Right ventricle myocardium superior (tissue), 1 donor: ENCODE measurements at places on chromosomes 5 and 9. TPM values are rescaled to one million over a fixed set of nuclear protein-coding genes. Genes with fewer than 3 reads are reported as not detected.
A peak's percentile ranks its signal among the peaks of the same experiment; 100 is the strongest.

PDE8B gene
- 0.62 TPM for total RNA-seq

SOX30 gene
- 0.13 TPM for total RNA-seq

PCDHGB3 gene
- total RNA-seq, result 7.6 TPM

GAS1 gene
- 21.8 TPM for total RNA-seq

LCN9 gene
- not detected for total RNA-seq

GRCh38 chr9:109830545-109830944 is 50.5 kb downstream of the PALM2AKAP2 start:
- no peak for DNase-seq

GRCh38 chr5:150152636-150153462 is 2.8 kb downstream of the PDGFRB start:
- no peak for DNase-seq

- peak; percentile 90 for DNase-seq
Observed at GRCh38 chr9:137077010-137077747, at the start of gene UAP1L1. UAP1L1 (plus strand) TSS chr9:137077517; CDS start chr9:137077533, 16 bp downstream.

DNA sequence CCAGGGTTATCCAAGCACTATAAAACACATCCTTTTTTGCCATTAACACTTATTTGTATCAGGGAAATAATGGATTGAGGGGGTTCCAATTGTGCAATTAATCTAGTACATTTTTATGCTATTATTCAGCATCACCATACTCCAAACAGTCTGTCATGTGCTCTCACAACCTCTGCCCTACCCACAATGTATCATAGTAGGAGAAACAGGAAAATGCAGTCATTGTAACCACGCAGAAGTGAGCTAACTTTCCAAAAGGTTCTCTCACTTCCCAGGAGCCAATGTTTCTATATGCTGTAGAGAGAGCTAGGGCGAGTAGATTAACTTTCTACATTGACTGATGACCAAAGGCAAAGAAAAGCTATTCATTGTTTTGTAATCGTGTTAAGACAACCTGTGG is 29.8 kb downstream of the DAB2 start:
- DNase-seq, result no peak

- no peak for DNase-seq
Observed at GRCh38 chr5:164098979-164099378, 593.6 kb downstream of the MAT2B start.

DNA sequence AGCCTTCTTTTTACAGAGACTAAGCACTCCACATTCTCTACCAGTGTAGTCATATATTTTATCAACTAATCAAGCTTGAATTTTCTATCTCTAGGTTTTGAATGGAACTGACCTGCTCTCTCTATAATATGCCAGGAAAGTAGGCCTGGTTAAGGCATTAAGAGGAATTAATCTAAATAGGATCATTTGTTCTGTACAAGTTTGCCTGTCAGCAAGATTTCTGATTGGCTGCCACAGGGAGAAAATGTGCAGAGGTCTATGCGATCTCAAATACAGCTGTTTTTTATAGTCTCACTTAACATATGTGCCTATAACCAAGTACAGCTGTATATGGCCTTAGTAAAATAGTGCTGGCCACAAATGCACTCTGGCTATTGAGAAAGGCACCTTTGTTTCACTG is 418.8 kb downstream of the KDM4C start:
- DNase-seq, result no peak

DNA sequence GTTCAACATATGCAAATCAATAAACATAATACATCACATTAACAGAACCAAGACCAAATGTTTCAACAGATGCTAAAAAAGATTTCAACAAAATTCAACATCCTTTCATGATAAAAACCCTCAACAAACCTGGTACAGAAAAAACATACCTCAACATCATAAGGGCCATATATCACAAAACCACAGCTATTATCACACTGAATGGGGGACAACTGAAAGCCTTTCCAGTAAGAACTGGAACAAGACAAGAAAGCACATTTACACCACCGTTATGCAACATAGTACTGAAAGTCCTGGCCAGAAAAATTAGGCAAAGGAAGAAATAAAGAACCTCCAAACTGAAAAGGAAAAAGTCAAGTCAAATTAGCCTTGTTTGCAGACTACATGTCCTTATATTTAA is 93.6 kb downstream of the DTWD2 start:
- no peak for DNase-seq
